ENCODE measurements at places on chromosomes 2 and 18.
A peak's percentile ranks its signal among the peaks of the same experiment; 100 is the strongest.

- no peak for DNase-seq
These were observed 169.3 kb upstream of the FN1 start for GRCh38 chr2:215605214-215605613.

- peak; percentile 76 for DNase-seq
These were observed 37.6 kb downstream of the ZNF516 start for GRCh38 chr18:76457475-76457874.

DNA sequence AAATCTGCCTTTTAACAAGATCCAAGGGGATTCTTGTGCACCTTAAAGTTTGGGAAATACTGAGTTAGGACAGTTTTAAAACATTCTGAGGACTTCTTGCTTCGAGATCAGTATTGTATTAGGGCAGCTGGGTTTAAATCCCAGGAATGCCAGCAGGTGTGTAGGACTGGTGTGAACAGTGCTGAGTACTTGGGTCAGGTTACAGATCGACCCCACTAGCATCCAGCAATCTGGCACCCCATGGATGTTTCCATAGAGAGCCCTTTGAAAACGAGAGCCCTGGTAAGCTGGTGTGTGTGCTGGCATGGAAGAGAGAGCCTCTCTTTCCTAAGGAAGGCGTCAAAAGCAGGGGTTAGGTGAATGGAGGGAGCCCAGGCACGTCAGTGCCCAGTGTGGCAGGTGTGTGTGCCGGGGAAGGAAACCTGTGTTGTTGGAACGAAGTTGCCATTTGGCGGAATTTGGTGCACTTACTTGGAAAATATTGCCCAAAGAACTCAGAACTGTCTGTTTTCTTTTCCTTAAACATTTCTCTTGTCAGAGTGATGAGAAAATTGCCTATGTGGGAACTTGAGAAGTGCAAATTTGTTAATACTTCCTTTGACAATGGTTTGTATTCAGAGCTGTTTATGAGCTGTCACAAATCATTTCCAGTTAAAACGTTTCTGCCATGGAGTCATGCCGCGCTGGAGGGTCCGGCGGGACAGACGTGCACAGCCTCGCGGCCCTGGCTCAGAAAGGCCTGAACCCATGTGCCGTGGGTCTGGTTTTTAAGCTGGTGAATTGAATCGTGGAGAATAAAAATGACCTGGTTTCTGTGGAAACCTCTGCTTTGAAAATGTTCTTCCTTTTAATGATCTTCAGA, 38.1 kb downstream of the LDLRAD4 start:
- no peak for DNase-seq

- no peak for DNase-seq
These were observed 5.4 kb downstream of the ALPG start for GRCh38 chr2:232411901-232412629.

DNA sequence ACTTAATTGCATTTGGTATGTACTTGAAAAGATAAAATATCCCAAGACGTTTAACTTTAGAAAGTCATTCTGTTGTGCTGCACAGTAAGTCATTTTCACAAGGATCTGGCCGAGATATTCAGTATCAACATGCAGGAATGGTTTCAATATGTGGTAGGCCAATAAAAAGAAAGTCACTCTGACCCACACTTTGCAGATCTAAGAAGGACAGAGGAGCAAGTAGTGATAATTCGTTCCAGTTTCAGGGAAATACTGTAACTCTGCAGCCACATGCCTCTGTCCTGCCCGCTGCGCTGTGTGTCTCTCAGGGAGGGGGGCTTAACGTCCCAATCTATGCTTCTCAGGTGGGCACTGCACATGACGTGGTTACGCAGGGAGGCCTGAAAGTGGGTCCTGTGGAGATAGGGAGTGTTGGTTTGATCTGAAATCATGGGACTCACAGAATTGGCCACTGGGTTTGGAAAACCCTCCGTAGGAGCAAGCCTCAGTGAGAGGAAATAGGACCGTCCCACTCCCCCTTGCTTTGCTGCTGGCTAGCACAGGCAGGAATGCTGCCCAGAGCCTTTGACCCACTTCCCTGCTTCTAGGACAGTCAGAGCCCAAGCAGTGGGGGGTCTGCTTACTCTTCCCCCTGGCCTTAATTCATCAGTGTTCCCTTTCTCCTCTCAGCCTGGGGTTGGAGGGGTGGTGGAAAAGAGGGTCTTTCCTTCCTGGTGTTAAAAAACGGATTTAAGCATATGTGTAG, 314.7 kb upstream of the SPRED2 start:
- DNase-seq = no peak

- DNase-seq = no peak
These were observed 69.0 kb downstream of the ST6GAL2 start for GRCh38 chr2:106816974-106817373.

- no peak for DNase-seq
These were observed 308.9 kb downstream of the ZNF521 start for GRCh38 chr18:25043104-25043503.

- no peak for DNase-seq
These were observed 14.2 kb downstream of the STK39 start for GRCh38 chr2:168233166-168233565.

DNA sequence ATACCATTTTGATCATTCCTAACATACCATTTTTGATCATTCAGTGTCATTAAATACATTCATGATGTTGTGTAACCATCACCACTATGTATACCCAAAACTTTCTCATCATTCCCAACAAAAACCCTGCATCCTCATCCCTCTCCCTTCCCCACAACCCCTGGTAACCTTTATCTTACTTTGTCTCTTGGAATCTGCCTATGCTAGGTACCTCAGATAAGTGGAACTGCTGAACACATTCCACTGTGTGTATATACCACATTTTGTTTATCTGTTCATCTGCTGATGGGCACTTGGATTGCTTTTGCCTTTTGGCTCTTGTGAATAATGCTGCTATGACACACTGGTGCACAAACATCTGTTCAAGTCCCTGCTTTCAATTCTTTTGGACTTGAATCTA, 83.8 kb upstream of the TFCP2L1 start:
- DNase-seq = no peak

- no peak for DNase-seq
These were observed 215.6 kb downstream of the MTX2 start for GRCh38 chr2:176484838-176485237.

DNA sequence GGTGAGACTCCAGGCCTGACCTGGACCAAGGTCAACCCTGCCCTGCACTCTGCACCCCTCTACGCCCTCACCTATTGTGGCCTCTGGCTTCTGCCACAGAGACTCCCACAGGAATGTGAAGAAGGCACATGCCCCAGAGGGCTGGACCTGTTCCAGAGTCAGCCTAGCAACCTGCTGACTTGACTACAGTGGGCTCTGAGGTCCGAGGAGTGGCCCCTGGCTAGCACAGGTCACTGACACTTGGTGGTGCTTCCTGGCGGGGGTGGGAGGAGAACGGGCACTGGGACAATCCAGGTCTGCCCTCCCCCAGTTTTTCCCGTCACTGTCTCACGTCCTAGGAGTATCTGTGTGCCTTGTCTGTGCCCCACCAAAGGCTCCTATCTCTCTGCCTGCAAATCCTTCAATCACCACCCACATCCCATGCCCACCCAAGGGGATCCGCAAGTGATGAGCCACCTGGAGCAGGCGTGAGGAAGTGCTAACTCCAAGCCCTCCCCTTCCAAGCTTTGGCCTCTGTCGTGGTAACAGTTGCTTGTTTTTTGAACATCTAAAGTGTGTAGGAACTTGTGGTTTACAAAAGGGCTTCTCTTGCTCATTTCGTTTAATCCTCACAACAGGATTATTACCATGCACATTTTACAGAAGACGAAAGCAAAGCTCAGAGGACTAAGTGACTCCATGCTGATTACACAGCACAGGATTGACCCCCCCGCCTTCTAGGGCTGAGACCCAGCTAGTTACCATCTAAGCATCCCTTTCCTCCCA, 86.2 kb downstream of the MCFD2 start:
- DNase-seq = no peak

GRCh38 chr2:185337033-185337432, 401.6 kb upstream of the FSIP2 start:
- DNase-seq = no peak

GRCh38 chr2:74396149-74396548, 16.0 kb upstream of the DCTN1 start:
- DNase-seq = no peak

- DNase-seq = peak; percentile 73
These were observed 44.5 kb downstream of the TMEM182 start for GRCh38 chr2:102806250-102806837.

DNA sequence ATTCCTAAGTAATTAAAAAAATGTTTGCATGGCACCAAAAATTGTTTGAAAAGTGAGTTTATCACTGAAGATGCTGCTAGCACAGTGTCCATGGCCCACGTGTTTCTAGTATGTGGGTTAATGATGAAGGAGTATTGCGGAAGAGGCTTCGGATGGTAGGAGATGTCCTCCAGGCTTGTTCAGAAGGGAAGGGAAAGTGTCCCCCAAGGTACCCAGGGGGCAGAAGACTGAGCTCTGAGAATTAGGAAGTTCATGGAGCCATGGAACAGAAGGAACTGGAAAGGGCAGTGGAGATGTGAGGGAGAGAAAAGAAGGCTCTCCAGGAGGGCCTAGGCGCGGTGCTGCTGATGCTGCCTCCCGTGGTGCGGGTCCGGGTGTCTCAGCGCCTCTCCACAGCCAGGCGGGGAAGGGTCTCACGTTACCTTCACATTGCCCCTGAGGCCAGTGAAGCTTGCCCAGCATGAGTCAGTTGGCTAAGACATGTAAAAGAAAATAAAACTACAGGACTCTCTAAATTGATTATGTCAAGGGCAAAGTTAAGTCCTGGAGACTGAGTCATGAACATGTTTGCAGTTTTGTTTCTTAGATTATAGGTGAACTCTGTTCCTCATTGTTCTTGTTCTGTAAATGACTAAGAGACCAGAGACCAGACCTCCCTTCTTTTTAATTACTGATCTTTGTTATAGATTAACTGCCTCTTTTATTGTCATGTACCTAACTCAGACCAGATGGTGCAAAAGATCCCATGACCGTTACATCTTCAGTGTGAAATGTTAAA, 89.0 kb downstream of the MTCL1 start:
- DNase-seq = peak; percentile 89

- DNase-seq = no peak
These were observed 39.5 kb downstream of the MTERF4 start for GRCh38 chr2:241062389-241063092.

- DNase-seq = no peak
These were observed 233.4 kb upstream of the SIX3 start for GRCh38 chr2:44707945-44708660.

GRCh38 chr2:2942906-2943305, 434.7 kb downstream of the EIPR1 start:
- no peak for DNase-seq

DNA sequence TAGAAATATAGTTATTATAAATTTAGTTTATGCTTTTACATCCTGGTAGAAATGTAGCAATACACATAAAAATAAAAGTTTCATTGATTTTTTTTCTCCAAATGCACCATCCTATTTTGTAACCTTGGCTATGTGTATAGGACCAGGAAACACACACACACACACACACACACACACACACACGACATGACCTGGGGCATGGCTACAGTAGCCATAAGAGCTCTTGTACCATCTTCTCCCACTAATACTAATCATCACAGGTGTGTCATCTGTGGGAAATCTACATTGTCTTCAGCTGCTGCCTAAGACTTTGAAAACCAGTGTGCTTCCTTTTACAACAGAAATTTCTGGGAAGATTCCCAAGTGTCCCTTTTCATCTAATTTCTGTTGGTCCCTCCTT, 144.3 kb downstream of the MCFD2 start:
- DNase-seq = no peak

DNA sequence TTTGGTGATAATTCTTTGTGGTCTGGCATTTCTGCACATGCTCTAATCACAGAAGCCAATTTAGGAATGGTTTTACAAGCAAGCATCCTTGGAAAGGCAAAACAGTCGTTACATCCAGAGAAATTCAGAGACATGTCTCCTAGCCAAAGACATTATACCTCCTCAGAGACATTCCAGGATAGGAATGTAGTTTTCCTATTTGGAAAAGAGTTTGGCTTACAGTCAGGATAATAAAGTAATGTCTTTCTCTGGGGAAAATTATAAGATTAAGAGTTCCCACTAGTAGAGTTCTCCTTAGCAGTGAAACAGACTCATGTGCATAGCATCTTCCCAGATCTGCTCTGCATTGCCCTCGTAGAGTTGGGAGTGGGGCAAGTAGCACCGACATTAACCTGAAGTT, 753.6 kb upstream of the TMEFF2 start:
- no peak for DNase-seq

DNA sequence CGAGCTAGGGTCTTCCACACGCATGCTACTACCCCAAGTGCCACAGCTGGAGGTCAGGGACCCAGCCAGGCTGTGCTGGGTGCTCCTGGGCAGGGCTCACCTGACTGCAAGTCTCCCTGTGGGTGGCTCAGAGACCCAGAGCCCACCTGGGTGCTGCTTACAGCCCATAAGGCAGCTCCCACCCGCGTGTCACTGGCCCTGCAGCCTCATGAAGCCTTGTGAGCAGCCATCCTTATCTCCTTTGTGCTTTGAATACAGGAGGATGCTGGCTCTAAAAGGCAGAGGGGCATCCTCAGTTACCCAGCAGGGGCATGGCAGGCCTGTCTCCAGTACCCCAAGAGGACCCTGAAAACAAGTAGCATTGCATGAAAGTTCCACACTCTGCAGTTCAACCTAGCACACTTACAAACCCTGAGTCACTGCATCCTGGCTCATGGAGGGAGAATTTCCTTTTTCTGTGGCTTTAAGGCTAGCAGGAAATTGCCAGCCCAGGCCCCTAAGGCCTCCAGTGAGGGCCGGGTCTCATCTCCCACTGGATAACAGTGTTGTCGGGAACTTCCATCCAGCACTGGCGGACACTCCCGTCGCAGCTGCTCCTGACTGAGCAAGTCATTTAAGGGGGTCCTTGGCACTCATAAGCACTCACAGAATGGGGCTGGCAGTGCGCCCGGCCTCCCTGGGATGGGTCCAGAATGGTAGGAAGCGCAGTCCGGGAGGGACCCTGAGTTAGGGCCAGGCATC, 137.1 kb downstream of the RPIA start:
- DNase-seq = no peak

DNA sequence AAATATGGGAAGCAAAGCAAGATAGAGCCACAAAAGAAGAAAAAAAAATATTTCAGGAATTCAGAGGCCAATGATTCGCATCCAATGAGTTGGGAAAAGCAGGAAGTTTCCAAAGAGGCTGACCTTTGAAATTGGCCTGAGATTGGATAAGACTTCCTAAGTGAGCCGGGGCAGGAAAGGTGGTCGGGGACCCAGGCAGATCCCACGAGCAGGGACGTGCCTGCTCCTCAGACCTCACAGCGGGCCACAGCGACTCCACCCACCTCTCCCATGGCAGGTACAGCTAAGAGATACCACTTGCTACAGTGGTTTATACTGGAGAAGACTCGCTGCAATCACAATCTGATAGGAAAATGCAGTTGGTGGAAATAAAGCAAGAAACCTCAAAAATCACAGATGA, 102.8 kb upstream of the SALL3 start:
- no peak for DNase-seq

DNA sequence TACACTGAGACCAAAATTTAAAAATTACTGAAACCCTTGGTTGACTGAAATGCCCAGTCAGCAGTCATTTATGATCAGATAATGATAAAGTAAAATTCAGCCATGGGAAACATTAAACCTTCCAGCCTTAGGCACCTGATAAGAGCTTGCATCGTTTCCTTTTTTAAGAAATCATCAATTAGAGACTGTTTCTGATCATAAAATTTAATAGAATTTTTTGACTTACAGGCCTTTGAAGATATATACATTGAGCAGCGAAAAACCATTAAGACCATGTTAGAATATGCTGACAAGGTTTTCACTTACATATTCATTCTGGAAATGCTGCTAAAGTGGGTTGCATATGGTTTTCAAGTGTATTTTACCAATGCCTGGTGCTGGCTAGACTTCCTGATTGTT, 99.6 kb upstream of the CSRNP3 start:
- no peak for DNase-seq

GRCh38 chr2:145161656-145162055, 641.7 kb upstream of the ZEB2 start:
- no peak for DNase-seq

Measured in ACHN (cell line).